ENCODE measurements at places on chromosomes 1 and 21. TPM values are rescaled to one million over a fixed set of nuclear protein-coding genes. Genes with fewer than 3 reads are reported as not detected.

- H3K36me3 ChIP-seq: no peaks in the 10 kb centered on the region
- H3K4me1 ChIP-seq: no peaks in the 10 kb centered on the region
- no peak for DNase-seq
- no peak overlapping the region for H3K4me3 ChIP-seq
- H3K27me3 ChIP-seq: no peaks in the 10 kb centered on the region
- no peak overlapping the region for H3K27ac ChIP-seq
These were observed 212.7 kb downstream of the ZP4 start for GRCh38 chr1:237677979-237678378.

GRCh38 chr1:170010443-170010842 is 64.1 kb downstream of the KIFAP3 start:
- H3K27ac ChIP-seq: no peak overlapping the region
- H3K4me3 ChIP-seq: no peak overlapping the region
- H3K4me1 ChIP-seq: no peaks in the 10 kb centered on the region

LMX1A gene
- 1.7 TPM for total RNA-seq

GRCh38 chr21:39314143-39315027 is 953 bp upstream of the BRWD1 start:
- no peaks in the 10 kb centered on the region for H3K4me1 ChIP-seq
- no peaks in the 10 kb centered on the region for H3K27me3 ChIP-seq
- H3K4me3 ChIP-seq: peak overlapping the region; percentile 98

- H3K27me3 ChIP-seq: no peaks in the 10 kb centered on the region
- no peaks in the 10 kb centered on the region for H3K36me3 ChIP-seq
- H3K27ac ChIP-seq: no peak overlapping the region
- no peak overlapping the region for H3K4me3 ChIP-seq
These were observed 171.6 kb downstream of the S1PR1 start for GRCh38 chr1:101408212-101409042.

DNA sequence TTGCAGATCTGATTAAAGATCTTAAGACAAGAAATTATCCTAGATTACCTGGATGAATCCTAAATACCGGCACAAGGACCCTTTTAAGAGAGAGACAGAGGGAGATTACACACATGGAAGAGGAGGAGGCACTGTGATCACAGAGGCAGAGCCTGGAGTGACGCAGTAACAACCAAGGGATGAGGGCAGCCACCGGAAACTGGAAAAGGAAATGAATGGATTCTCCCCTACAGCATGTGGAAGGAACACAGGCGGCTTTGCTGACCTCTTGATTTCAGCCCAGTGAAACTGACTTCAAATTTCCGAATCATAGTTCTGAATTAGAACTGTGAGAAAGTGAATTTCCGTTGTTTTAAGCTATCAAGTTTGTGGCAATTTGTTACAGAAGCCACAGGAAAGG is 50.2 kb upstream of the IVNS1ABP start:
- H3K27me3 ChIP-seq: no peaks in the 10 kb centered on the region
- DNase-seq: no peak
- H3K4me1 ChIP-seq: no peaks in the 10 kb centered on the region
- H3K4me3 ChIP-seq: no peak overlapping the region

DNA sequence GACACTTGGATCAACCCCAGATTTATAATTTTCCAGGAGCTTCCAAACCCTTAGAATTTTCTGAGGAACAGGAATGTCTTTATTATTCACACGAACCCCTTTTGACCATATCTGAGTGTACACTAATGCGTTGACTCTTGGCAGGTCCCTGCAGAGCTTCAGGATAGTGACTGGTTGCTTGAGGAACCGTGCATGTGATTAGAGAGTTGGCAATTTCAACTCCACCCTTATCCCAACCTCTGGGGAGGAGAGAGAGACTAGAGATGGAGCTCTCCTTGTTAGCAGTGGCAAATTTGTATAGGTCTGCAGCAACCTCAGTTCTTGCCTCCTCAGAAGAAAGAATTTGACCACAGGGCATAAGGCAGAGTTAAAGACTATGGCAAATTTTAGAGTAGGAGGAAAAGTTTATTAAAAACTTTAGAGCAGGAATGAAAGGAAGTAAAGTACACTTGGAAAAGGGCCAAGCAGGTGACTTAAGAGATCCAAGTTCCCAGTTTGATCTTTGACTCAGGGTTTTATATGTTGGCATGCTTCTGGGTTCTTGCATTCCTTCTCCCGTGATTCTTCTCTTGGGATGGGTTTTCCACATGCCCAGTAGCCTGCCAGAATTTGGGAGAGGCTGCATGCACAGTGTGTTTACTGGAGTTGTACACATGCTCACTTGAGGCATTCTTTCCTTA is 93.8 kb upstream of the ETV3 start:
- no peak for DNase-seq
- no peak overlapping the region for H3K27ac ChIP-seq
- H3K4me3 ChIP-seq: no peak overlapping the region

DNA sequence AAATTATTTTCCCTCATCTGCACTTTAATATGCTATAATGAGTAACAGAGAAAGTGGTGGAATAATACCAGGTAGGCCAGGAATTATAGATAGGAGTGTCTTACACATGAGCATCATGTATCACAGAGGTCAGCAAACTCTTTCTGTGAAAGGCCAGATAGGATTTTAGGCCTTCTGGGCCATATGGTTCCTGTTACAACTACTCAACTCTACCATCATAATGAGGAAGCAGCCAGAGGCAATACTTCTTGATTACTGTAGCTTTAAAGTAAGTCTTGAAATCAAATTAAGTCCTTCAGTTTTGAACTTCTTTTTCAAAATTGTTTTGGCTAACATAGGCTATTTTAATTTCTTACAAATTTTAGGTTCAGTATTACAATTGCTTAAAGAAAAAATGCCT is 32.1 kb upstream of the IGSF3 start:
- no peaks in the 10 kb centered on the region for H3K4me1 ChIP-seq
- H3K36me3 ChIP-seq: no peaks in the 10 kb centered on the region
- no peaks in the 10 kb centered on the region for H3K27me3 ChIP-seq
- H3K27ac ChIP-seq: no peak overlapping the region
- H3K4me3 ChIP-seq: no peak overlapping the region
- DNase-seq: no peak

- H3K4me1 ChIP-seq: no peaks in the 10 kb centered on the region
- no peaks in the 10 kb centered on the region for H3K36me3 ChIP-seq
- DNase-seq: no peak
- H3K27me3 ChIP-seq: no peaks in the 10 kb centered on the region
- no peak overlapping the region for H3K4me3 ChIP-seq
These were observed 97.7 kb downstream of the PGBD5 start for GRCh38 chr1:230328342-230329015.

DNA sequence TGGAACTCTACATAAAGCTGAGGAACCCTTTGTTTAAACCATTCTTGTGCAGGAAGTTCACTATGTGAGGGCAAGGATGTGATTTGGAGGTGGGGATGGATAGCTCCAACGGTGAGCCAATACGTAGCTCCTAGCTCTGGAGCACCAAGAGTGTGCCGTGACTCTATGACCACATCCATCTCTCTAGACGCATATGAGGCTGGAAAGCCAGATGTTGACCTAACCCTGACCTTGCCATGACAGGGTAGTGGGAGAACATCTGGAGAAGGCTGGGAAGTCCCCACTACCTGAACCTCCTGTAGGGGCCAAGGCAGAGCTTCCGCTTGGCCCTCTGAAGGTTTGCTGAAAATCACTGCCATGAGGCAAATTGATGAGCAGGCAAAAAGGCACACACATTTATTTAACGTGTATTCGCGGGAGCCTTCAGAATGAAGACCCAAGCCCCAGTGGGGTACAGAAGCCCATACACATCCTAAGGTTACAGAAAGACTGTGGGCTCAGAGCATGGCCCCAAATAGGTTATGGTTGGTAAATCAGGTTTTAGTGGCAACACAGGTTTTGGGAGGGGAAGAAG is 43.4 kb downstream of the EIF2D start:
- no peaks in the 10 kb centered on the region for H3K36me3 ChIP-seq
- no peak overlapping the region for H3K4me3 ChIP-seq
- no peaks in the 10 kb centered on the region for H3K27me3 ChIP-seq
- no peak for DNase-seq
